ENCODE measurements at places on chromosomes 6 and 20.

DNA sequence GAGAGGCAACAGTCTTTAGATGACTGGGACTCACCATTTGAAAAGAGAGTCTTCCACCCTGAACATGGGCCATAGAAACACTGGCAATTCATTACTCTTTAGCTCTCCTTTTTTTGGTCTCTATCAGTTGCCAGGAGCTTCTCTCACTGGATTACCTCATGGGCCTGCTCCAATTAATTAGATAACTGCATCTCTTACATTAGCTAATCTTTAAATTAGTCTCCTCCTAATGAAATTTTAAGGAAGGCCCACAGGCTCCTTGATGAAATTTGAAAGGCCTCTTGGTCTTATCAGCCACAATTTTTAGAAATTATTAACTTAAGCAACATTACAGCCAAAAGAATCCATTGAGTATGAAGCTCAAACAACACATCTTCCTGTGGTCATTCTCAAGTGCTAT lies 184.4 kb downstream of the UNC5CL start:
- H3K27me3 ChIP-seq: no peaks in the 10 kb centered on the region
- DNase-seq: no peak
- no peak overlapping the region for H3K27ac ChIP-seq
- H3K4me1 ChIP-seq: no peaks in the 10 kb centered on the region
- H3K4me3 ChIP-seq: no peak overlapping the region
- H3K36me3 ChIP-seq: no peaks in the 10 kb centered on the region

DNA sequence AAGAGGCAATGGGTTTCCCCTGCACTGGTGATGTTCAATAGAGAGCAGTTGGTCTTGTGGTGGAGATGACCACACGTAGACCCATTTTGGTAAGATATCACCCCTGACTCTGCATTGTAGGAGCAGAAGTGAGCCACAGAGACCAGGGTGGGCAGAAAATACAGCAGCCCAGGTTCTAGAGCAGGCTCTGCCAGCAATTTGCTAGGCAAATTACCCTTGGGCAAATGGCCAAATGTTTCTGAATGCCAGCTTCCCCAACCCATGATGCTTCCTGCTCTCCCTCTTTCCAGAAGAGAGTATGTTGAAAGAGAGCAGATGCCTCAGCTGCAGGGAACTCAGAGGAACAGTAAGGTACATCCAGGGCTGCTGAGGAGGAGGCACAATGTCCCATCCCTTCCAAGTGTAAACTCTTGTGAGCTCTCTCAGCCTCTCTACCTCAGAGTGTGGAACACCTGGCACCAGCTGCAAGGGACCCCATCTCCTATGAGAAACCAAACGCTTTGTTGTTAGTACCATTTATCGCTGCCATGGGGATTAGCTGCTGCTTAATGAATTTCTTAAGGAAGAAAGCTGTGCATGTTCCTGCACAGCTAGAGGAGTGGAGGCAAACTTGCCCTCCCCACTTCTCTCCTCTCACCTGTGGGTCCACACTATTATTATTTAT lies 317.5 kb upstream of the MOCS1 start:
- H3K4me1 ChIP-seq: no peaks in the 10 kb centered on the region
- DNase-seq: no peak
- no peaks in the 10 kb centered on the region for H3K27me3 ChIP-seq

- no peak overlapping the region for H3K27ac ChIP-seq
- no peak overlapping the region for H3K4me3 ChIP-seq
- no peaks in the 10 kb centered on the region for H3K4me1 ChIP-seq
- no peaks in the 10 kb centered on the region for H3K36me3 ChIP-seq
- H3K27me3 ChIP-seq: no peaks in the 10 kb centered on the region
Observed at GRCh38 chr6:39083231-39083634, 31.8 kb downstream of the SAYSD1 start.

GRCh38 chr20:58706975-58707681 lies 14.5 kb downstream of the NPEPL1 start:
- no peak overlapping the region for H3K4me3 ChIP-seq
- no peaks in the 10 kb centered on the region for H3K27me3 ChIP-seq
- H3K27ac ChIP-seq: no peak overlapping the region
- no peaks in the 10 kb centered on the region for H3K36me3 ChIP-seq

DNA sequence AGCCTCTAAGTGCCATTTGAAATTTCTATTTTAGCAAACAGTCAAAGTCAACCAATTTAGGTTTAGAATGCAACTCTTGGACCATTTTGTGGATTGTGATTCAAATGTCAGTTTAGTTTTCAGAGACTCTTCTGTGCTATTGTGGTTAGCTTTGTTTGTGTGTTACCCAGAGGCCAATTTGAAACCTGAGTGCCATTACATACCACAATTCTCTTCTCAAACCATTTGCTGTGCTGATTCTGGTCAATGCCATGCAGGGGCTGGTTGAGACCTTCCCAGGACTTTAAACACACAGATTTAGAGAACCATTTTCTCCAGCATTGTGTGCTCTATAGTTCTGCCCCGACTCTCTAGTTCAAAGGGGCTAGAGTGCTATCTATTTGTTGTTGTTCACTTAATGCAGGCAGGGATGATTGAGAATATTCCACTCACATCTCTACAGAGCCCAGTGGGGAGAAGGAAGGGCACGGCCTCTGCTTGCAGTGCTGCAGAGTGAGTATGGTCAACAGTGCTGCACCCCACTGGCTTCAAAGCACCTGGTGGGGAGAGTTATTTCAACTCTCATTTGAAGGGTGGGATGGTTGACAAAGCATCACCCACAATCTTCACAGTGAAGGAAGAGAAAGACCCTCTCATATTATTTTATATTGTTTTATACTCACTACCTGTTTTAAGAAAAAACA lies 738.2 kb downstream of the COL12A1 start:
- H3K4me1 ChIP-seq: peaks cover 14% of the 10 kb centered on the region
- no peak overlapping the region for H3K27ac ChIP-seq
- DNase-seq: no peak
- H3K36me3 ChIP-seq: no peaks in the 10 kb centered on the region

GRCh38 chr6:74284284-74284683 lies 588.3 kb downstream of the CD109 start:
- H3K4me3 ChIP-seq: no peak overlapping the region
- H3K4me1 ChIP-seq: no peaks in the 10 kb centered on the region
- no peak for DNase-seq
- H3K36me3 ChIP-seq: no peaks in the 10 kb centered on the region

- H3K4me3 ChIP-seq: no peak overlapping the region
- H3K36me3 ChIP-seq: no peaks in the 10 kb centered on the region
- DNase-seq: no peak
- no peaks in the 10 kb centered on the region for H3K4me1 ChIP-seq
- H3K27me3 ChIP-seq: no peaks in the 10 kb centered on the region
Observed at GRCh38 chr6:20020526-20020925, 183.4 kb downstream of the ID4 start.

GRCh38 chr6:40179496-40179895 lies 245.2 kb upstream of the MOCS1 start:
- no peak overlapping the region for H3K27ac ChIP-seq
- H3K4me3 ChIP-seq: no peak overlapping the region
- DNase-seq: no peak
- H3K27me3 ChIP-seq: no peaks in the 10 kb centered on the region
- H3K4me1 ChIP-seq: no peaks in the 10 kb centered on the region

GRCh38 chr20:17287503-17287902 lies 60.7 kb downstream of the PCSK2 start:
- H3K4me3 ChIP-seq: no peak overlapping the region
- no peak overlapping the region for H3K27ac ChIP-seq
- H3K36me3 ChIP-seq: no peaks in the 10 kb centered on the region
- peaks cover 2% of the 10 kb centered on the region for H3K27me3 ChIP-seq

GRCh38 chr20:33263784-33264183 lies 19.2 kb upstream of the BPIFB1 start:
- no peak for DNase-seq
- peaks cover 2% of the 10 kb centered on the region for H3K27me3 ChIP-seq
- H3K36me3 ChIP-seq: no peaks in the 10 kb centered on the region
- H3K4me1 ChIP-seq: no peaks in the 10 kb centered on the region

DNA sequence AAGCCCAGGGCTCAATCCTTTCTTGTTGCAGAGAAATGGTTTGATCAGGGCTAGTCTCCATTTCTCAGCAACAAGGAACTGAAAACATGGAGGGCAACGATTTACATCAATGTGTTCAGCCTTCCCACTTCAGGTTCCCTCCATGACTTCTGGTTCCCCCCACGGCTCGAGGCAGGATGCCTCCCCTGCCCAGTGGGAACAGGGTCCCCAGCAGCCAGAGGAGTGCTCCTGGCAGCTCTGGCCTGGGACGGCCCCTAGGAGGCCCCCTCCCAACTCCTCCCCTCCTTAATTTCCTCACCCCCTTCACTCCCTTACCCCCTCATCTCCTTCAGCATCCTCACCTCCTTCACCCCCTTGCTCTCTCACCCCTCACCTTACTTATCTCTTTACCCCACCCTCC lies 283.8 kb downstream of the CDC5L start:
- no peaks in the 10 kb centered on the region for H3K27me3 ChIP-seq
- H3K4me3 ChIP-seq: no peak overlapping the region
- H3K4me1 ChIP-seq: no peaks in the 10 kb centered on the region

- DNase-seq: no peak
- H3K27ac ChIP-seq: peak overlapping the region; percentile 63
- H3K36me3 ChIP-seq: no peaks in the 10 kb centered on the region
- H3K27me3 ChIP-seq: no peaks in the 10 kb centered on the region
Observed at GRCh38 chr6:128739112-128739511, 143.8 kb upstream of the LAMA2 start.

- no peaks in the 10 kb centered on the region for H3K27me3 ChIP-seq
- H3K27ac ChIP-seq: no peak overlapping the region
- DNase-seq: no peak
- H3K4me3 ChIP-seq: no peak overlapping the region
Observed at GRCh38 chr6:4640139-4640538, 136.1 kb upstream of the CDYL start.

GRCh38 chr6:14729129-14729871 lies 516.6 kb upstream of the JARID2 start:
- no peaks in the 10 kb centered on the region for H3K36me3 ChIP-seq
- no peaks in the 10 kb centered on the region for H3K27me3 ChIP-seq
- no peak overlapping the region for H3K4me3 ChIP-seq

DNA sequence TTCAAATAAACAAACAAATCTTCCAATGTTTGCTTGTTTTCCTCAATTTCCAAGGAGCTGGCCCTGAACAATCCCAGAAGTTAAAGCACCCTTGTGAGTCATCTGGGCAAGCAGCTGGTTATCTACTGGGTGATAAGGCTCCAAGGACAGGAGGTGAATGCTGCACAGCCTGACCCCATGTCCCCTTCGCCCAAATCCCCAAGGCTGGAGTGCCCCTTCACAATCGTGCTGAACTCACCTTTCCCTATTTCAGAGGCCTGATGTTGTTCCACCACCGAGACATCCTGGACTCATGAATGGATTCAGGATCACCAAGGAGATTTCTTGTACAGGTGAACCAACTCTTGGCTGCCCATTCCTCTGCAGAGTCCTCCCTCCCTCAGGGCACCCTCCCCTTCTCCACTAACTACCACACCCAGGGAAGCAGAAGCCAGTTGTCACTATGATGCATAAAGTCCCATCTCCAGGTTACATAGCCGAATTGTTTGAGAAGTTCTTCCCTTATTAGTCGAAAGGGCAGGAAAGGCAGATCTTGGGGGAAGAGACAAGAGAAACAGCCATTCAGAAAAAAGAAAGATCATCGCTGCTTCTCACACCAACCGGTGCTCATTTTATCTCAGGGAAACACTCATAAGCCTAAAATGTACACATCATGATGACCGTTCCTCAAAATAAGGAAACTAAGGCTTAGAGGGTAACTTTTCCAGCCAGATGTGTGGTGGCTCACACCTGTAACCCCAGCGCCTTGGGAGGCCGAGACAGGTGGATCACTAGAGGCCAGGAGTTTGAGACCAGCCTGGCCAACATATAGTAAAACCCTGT lies 138.8 kb upstream of the RREB1 start:
- peak overlapping the region; percentile 98 for H3K27ac ChIP-seq
- no peak for DNase-seq
- H3K4me1 ChIP-seq: peaks cover 54% of the 10 kb centered on the region
- no peaks in the 10 kb centered on the region for H3K36me3 ChIP-seq
- no peaks in the 10 kb centered on the region for H3K27me3 ChIP-seq
- H3K4me3 ChIP-seq: no peak overlapping the region

DNA sequence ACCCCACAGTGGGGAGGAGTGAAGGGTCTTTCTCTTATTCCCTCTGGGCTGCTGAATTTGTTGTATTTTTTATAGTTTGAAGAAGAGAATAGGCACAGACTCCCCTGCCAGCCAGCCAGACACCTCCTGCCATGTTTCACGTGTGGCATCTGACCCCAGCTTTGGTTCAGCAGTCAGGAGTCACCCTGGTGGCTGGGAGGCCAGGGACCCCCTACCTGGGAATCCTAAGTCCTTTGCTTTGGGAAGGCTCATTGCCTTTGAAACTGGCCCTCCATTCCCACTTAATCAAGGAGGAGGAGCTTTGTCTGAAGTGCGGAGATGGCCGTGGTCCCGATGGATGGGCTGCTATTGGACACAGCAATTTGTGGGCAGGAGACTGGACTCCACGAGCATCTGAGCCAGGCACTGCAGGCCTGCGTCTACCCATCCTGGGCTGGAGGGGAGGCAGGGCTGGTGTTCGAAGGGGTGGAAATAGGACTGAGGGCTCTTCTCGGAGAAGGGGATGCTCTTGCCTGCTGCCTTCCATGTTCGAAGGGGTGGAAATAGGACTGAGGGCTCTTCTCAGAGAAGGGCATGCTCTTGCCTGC lies 196.1 kb downstream of the DLL1 start:
- no peaks in the 10 kb centered on the region for H3K4me1 ChIP-seq
- H3K27me3 ChIP-seq: no peaks in the 10 kb centered on the region
- no peaks in the 10 kb centered on the region for H3K36me3 ChIP-seq
- DNase-seq: no peak
- H3K27ac ChIP-seq: no peak overlapping the region
- H3K4me3 ChIP-seq: no peak overlapping the region

DNA sequence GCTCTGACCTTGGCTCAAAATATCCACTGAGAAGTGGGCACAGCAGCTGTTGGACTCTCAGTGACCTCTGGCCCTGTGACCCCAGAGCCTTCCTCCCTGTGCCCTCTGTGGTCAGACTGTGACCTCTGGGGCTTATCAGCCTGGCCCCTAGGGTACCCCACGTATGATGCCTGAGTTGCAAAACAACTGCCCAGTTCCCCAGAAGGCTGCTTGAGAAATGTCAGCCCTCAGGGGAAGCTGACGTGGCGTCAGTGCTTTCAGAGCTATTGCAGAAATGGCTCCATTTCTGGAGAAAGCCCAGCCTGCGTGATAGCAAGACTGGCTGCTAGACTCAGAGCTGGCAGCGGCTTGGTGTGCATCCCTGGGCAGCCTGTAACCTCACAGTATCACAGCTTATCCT lies 31.5 kb upstream of the TGM2 start:
- peak; percentile 50 for DNase-seq
- no peaks in the 10 kb centered on the region for H3K36me3 ChIP-seq
- no peak overlapping the region for H3K4me3 ChIP-seq
- no peaks in the 10 kb centered on the region for H3K27me3 ChIP-seq
- peaks cover 10% of the 10 kb centered on the region for H3K4me1 ChIP-seq
- no peak overlapping the region for H3K27ac ChIP-seq
